ENCODE measurements at places on chromosomes 7 and 10.

- no peak for DNase-seq
Measured at GRCh38 chr10:94351089-94351488, 11.7 kb downstream of the NOC3L start.

DNA sequence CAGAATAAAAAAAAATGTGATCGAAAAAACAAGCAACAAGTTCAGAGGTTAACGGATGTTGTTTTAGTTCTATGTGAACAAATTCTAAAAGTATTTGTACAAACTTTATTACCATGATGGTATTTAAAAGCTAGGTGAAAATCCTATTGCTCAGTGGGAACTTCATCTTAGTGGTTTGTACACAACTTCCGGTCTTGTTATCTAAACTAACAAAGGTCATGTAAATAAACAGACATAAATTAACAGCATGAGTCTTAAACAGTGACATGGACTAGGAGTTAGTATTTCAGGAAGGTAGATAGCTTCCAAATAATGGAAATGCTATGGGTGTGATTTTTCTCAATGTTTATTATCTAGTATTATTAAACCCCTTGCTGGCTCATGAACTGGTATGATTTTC lies 83.8 kb downstream of the SPAG6 start:
- DNase-seq: no peak

DNA sequence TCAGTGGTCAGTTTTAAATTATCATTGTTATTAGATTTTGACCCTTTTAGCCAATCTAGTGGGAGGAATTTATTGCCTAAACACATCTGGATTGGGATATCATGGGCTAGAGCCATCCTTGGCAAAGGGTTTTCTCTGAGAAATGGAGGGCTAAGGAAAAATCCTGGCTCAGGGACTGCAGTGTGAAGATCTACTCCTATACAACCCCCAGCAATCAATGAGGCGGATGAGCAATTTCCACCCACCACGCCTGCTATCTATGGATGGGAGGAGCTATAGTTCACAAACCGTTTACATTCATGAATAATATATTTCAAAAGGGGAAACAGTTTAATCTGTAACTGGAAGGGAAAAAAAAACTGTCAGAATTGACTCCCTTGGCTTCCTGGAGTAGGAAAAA lies 2.7 kb downstream of the CAV1 start:
- DNase-seq: no peak

- DNase-seq: no peak
Measured at GRCh38 chr10:5666008-5666840, at the start of gene ASB13. TSS of gene ASB13 (minus strand) at chr10:5666595. CDS start at chr10:5666551, 44 bp downstream.

- no peak for DNase-seq
Measured at GRCh38 chr10:27041196-27041595, 59.1 kb downstream of the ANKRD26 start.

- no peak for DNase-seq
Measured at GRCh38 chr7:50426280-50427045, 23.7 kb downstream of the FIGNL1 start.

- DNase-seq: no peak
Measured at GRCh38 chr7:2072042-2072441, 160.7 kb downstream of the MAD1L1 start.

GRCh38 chr7:2248984-2249694 lies 7.1 kb downstream of the NUDT1 start:
- no peak for DNase-seq

DNA sequence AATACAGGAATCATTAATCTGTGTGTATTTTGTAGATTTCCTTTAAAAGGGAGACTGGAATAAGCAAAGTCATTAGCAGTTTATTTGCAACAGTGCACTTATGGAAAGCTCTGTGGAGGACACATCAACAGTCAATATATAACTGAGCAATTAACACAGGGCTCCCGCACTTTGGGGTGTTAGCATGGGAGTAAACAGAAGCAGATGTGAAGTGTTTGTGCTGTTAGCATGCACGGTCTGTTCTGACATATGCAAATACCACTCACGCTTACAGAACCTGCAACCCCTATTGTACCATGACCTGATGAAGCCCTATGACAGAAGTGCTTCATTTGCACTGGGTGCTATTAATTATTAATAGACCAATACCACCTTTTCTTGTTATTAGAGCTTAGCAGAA lies 118.9 kb downstream of the PPP1R3A start:
- no peak for DNase-seq

DNA sequence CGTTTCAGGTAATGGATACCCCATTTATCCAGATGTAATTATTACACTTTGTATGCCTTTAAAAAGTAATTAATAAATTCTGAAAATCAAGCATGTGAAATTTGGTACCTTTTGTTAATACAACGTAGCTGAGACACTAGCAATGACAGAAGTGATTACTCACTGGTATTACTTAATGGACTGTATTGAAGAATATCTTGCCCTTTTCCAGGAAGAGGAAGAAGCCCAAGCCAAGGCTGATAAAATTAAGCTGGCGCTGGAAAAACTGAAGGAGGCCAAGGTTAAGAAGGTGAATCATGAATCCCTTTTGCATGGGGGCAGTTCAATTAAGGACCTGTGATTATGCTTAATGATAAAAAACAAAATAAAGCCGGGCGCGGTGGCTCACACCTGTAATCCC lies 64.8 kb downstream of the APBB1IP start:
- DNase-seq: no peak

- DNase-seq: no peak
Measured at GRCh38 chr7:3937605-3938004, 636.6 kb downstream of the SDK1 start.

GRCh38 chr10:101690461-101690860 lies 4.5 kb downstream of the FBXW4 start:
- DNase-seq: no peak

DNA sequence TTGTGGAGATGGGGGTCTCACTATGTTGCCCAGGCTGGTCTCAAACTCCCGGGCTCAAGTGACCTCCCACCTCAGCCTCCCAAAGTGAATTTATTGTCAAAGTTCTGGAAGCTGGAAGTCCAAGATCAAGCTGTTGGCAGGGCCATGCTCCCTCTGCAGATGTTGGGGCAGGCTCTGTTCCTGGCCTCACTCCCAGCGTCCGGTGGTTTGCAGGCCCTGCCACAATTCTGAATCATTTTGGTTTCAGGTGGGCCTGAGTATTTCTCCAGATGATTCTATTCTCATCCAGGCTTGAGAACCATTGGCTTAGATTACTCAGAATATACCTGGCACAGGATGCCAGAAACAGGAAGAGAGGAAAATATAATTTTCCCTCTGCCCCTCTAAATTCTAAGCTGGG lies 737.4 kb downstream of the TNS3 start:
- DNase-seq: no peak

DNA sequence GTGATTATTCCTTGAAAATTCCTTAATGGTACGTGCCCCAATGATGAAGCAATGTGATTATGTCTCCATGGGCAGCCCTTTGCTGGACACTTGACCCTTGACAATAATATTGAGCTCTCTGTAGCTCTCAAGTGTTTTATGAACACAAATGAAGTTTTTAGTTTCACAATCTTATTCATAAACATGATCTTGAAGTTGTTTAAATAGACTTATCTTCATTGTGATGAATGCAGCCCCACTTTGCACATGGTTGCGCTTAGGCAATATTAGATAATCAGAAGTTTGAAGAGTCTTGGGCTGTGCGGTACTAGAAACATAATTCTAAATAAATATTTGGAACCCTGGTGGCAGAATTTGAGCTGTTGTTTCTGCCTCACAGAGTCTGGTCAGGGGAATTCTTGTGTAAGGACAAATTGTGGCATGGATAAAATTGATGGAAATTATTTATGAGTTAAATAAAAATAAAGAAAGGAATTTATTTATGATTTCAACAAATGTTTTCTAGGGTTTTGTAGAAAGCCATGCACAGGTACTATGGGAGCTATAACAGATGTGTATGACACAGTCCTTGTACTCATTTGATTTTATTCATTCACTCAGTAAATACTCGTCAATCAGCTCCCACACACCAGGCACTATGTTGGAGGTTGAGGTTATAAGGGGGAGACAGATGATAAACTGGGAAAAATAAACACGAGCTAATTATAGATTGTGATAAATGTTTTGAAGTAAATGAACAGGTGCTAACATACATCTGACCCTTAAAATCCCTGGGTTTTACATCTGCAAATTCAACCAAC lies 217.9 kb downstream of the GALNT17 start:
- DNase-seq: no peak

- no peak for DNase-seq
Measured at GRCh38 chr10:3258394-3258793, 85.8 kb upstream of the PITRM1 start.

DNA sequence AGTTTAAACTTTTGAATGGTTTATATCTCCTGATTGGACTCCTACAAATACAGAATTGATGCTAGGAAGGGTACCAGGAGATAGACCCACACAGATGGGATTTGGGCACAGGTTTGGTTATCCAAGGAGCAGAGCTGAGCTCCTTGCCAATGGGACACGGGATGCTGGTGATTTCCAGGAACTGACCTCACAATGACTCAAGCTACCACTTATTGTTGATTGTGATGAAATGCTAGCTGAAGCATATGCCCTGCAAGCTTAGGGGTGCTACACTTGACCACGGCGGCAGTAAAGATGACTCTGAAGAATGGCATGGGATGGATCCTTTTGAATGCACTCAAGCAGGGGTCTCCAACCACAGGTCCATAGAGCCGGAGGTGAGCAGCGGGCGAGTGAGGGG lies 45.5 kb upstream of the VKORC1L1 start:
- no peak for DNase-seq

DNA sequence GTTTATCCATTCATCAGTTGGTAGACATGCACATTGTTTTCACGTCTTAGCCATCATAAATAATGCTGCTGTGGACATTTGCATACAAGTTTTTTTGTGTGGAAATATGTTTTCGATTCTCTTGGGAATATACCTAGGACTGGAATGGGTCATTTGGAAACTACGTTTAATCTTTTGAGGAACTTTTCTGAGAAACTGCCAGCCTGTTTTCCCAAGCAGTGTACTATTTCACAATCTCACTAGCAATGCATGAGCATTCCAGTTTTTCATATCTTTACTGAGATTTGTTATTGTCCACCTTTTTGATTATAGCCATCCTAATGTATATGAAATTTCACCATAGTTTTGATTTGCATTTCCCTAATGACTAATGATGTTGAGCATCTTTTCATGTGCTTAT lies 95.7 kb upstream of the JAZF1 start:
- DNase-seq: no peak

- no peak for DNase-seq
Measured at GRCh38 chr10:90031776-90032175, 330.4 kb downstream of the KIF20B start.

DNA sequence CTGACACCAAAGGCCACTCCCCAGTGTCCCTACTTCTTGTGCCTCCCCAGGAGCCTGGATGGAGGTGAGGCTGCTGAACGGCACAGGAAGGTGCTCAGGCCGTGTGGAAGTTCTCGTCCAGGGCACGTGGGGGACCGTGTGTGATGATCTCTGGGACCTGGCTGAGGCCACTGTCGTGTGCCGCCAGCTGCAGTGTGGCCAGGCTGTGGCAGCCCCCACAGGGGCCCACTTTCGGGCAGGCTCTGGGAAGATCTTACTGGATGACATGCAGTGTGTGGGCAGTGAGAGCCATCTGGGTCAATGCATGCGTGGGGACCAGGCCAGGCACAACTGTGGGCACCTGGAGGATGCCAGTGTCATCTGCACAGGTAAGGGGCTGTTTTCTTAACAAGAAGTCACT lies 57.0 kb upstream of the C10orf120 start:
- DNase-seq: no peak

DNA sequence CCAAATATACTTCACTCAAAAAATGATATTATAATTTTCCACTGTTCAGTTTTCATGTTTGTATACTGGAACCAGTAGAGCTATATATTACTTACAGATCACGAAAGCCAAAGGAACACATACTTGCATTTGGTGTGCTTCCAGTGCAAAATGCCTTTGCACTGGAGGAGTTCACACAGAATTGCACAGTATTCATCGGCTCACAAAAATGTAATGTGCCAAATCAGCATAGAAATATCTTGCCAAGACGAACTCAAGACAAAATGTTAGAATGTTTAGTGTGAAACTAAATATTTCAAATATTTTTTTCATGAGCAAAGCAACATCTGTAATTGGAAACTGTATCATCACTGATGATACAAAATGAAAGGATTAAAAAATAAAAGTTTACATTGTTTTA lies 646.2 kb upstream of the SEMA3D start:
- DNase-seq: no peak

GRCh38 chr7:158374586-158374985 lies 213.0 kb downstream of the PTPRN2 start:
- DNase-seq: no peak

GRCh38 chr7:31253532-31253931 lies 87.0 kb downstream of the NEUROD6 start:
- DNase-seq: no peak

GRCh38 chr7:78441737-78442136 lies 643.2 kb downstream of the PHTF2 start:
- DNase-seq: no peak

GRCh38 chr10:70596860-70597809 lies 5.4 kb downstream of the PRF1 start:
- DNase-seq: no peak

DNA sequence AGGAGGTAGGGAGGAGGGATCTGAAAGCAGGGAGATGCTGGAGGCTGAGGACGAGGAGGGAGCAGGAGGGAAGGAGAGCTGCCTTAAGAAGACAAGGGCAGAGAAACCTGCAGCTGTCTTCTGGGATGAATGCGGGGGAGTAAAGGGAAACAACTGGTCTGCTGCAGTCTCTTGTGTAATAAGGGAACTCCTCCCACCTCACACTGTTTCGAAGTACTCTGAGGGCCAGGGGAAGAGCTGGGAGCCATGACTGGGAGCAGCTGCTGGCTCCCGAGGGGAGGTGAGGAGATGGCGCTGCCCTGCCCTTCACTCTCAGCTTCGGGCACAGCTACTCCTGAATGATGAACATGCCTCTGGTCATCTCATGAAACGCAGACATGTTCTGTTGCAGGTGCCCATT lies 65.1 kb downstream of the CLEC2L start:
- no peak for DNase-seq

DNA sequence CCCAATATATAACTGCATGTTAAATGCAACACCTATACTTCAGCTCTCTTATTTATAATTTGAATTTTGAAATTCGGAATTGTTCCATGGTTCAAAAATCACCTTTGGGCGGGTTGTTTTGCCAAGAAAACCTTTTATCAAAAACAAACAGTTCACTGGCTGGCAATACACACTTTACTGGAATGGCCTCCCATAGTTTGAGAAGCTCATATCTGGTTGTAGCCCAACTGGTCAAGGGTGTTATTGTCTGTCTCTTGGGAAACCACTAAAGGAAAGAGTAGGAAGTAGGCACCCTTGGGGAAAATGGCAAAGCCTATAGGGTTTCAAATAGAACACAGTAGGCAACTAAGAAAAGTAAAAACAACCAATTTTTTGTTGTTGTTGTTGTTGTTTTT lies 117.9 kb downstream of the HIPK2 start:
- no peak for DNase-seq

DNA sequence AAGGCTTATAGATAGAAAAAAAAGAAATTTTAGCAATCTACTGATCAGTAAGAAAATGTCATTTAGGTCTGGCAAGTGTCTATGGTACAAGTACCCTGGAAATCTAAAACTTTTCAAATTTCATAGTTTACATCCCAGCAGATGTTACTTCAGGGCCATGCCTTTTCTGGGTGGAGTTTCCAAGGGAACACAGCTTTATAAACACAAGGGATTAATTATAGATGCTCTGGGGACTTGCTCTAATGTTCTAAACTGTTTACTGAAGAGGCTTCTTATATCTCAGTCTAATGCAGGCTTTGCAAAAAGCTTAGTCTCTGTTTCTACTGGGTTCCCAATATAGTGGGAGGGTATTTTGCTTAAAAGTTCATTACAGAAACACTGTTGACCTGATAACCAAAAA lies 3.1 kb downstream of the CD36 start:
- no peak for DNase-seq
